Epithelial cell of proximal tubule (primary cell): ENCODE measurements at places on chromosomes 1 and 21. TPM values are rescaled to one million over a fixed set of nuclear protein-coding genes. Genes with fewer than 3 reads are reported as not detected.

PGLYRP3 gene
- total RNA-seq, result not detected in 2 replicates

SPRR1A gene
- not detected in 2 replicates for total RNA-seq

LRRN2 gene
- total RNA-seq, result 1.1 and 5.4 TPM in 2 replicates

OR2L3 gene
- total RNA-seq, result not detected in 2 replicates

LCE1D gene
- not detected in 2 replicates for total RNA-seq

CIART gene
- 0.51 and 3.6 TPM in 2 replicates for total RNA-seq

FAM177B gene
- not detected in 2 replicates for total RNA-seq

RGS13 gene
- not detected in 2 replicates for total RNA-seq

PTGS2 gene
- 4.3 and 8.7 TPM in 2 replicates for total RNA-seq

PPIAL4G gene
- total RNA-seq, result not detected in 2 replicates

SELP gene
- total RNA-seq, result not detected in 2 replicates

PLA2G2C gene
- not detected in 2 replicates for total RNA-seq

QSOX1 gene
- total RNA-seq, result 170 and 247 TPM in 2 replicates
